AG09319 (cell line): ENCODE measurements at places on chromosomes 1 and 21.

DNA sequence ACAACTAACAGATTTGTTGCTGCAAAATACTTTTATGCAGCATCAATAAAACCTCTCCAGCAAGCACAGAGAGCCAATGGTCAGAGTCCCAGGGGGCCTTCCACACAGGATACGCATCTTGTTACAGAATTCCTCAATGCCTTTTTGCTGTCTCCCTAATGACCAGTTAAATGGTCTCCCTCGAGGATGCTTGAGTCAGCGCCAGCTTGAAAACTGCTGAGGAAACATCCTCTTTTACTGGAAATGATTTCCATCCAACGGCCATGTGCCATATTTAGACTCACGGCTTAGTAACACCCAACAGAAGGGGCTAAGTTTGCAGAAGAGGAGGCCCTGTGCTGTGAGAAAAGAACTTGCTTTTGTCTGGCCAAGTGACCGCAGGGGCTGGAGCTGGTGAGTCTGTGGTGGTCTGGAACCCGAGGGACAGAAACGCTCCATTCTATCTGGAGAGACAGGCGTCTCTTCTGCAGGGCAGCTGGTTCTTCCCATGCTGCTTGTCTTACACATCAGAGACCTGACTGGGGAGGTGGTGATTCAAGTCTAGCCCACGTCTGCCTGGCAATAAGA is 496.4 kb downstream of the SETD4 start:
- DNase-seq = peak; percentile 87

DNA sequence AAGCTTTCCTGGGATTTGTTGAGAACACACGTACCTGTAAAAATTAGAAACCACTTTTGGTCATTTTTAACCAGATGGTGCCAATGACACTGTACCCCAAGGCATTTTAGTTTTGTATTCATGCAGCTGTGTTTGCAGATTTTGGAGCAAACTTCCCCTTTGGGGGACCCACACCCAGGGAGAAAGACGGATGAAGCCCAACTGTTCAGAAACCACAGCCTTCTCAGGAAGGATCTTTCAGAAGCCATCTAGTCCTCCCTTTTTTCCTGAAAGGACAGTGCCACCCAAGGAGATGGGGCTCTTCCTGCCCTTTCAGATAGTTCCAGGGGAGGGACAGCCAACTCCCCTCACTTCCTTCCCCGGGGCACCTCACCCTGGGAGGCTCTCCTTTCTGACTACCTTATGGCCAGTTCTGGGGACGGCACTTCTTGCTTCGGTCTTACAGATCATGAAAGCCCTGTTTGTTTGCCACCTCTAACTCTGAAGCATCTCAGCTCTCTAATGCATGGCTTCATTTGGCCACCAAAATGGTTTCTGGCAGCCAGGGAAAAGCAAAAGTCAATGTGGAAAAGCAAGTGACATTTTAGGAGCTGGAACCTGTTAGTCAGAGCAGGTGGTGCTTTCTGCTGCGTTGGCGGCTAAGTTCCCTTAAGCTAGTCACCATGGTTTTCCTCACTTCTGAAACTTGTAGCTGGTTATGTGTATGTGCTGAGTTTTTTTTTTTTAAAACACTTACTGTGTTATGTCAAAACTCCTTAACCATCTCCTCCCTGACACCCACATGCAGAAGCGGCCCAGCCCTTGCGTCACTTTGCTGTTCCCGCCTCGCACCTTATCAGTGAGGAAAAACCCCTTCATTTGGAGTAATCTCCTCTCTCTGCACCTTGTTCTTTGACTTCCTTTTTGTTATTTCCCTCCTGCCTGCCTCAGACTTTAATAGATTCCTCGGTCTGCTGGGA is 10.1 kb downstream of the TMCC2 start:
- no peak for DNase-seq

DNA sequence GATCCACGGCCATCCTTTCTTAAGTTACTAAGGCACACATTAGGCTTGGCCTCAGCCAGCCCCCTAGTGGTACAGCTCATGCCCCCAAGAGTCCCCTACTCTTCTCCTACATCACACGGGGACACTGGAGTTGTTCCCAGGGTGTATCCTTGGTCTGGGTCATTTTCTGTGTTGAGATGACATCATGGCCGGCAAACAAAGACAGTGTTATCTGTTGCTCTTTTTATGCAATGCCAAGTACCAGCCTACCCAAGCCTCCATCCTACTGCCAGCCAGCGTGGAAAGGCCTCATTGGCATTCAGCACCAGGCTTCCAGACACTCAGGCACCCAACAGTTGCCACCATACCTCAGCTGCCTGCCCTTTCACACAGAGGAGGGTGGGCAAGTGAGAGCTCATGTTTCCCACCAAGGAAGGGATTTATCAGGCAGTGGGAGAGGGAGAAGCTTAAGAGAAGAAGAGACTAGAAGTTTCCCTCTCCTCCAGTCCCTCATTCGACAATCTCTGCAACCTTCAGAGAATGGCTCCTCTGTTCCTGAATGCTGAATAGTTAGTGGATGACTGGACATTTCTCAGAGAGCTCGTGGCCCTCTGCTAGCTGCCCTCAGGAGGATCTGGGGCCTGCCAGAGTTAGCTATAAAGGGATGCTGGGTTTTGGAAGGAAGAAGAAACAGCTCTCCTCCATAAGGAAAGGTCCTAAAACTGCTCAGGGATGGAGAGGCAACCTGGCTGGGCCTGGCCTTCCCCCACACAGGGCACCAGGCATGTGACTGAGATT is 17.7 kb downstream of the CBR1 start:
- DNase-seq = no peak

- no peak for DNase-seq
These were observed 958.3 kb downstream of the ADGRL2 start for GRCh38 chr1:82759035-82759434.

DNA sequence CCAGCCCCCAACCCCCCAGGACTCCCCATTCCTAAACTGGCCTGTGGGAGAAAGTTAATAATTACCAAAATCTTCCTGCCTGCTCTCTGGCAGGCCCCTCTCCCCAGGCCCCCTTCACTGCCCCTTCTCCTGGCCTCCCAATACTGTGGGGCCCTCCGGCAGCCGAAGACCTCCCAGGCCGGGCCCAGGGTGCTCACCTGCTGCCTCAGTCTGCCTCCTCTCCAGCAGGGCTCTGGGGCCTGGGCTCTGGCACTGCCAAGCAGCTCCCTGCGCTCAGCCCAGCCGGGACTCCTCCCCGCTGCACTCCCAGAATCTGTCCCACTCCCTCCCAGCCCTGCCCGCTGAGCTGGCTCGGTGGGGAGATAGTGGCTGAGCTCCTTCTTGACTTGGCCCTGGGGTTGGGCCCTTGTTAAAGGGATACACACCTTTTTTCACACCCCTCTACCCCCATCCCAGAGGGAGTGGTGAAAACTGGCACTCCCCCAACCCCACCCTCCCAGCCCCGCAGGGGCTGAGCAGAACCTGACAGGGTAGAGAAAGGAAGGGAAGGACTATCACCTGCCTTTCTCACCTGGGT is at the start of gene S100A16:
Gene S100A16 (minus strand): TSS at position 383 of the 577 bp plus-strand sequence. CDS start 4,986 bp downstream, outside the sequence.
- peak; percentile 37 for DNase-seq

- DNase-seq = no peak
These were observed 22.1 kb upstream of the PAX7 start for GRCh38 chr1:18608534-18608933.

DNA sequence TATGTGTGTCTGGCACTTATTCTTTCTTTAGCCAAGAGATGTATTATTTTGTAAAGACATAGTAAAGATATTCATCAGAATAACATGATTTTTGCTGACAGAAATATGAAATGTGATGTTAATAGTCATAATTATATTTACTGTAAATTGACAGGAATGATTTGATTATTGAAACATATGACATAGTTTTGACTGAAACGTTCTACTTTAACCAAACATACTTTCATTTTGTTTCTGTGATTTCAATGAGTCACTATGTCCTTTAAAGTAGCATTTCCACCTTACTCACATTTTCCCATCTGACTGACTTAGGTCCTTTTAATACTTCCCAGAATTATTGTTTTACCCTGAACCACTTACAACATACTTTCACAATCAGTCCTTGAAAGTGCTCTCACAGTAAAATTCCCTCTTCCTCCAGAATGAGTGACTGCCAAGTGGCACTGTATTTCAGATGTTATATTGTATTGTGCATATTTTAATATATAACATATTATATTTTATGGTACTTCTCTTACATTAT is 437.9 kb downstream of the NCAM2 start:
- no peak for DNase-seq

- DNase-seq = no peak
These were observed 21.5 kb downstream of the IER5 start for GRCh38 chr1:181110013-181110412.

GRCh38 chr1:236759252-236759859 is 35.7 kb upstream of the MTR start:
- DNase-seq = peak; percentile 3

- no peak for DNase-seq
These were observed 83.9 kb upstream of the KCNE2 start for GRCh38 chr21:34279883-34280282.
